ENCODE measurements at places on chromosomes 6 and 20.

GRCh38 chr6:56767892-56768531 is 125.3 kb upstream of the DST start:
- no peak for DNase-seq

- no peak for DNase-seq
Observed at GRCh38 chr20:51503376-51503775, 39.1 kb downstream of the NFATC2 start.

DNA sequence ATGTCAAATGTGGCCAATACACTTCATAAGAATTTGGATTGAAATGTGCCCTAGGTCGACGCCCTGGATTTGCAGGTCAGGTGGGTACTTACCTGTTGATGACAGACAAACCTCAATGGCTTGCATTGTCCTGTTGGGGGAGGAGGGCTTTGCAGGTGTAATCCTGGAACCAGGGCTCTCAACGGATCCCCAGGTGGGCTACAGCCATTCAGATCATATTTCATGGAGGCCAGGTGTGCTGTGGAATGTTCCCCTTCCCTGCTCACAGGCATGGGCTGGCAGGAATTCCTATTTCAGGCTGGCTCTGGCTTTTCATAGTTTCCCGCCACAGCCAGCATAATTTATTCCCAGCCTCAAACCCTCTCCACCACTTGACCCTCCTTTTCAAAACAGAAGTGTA is 254.7 kb downstream of the SMOC2 start:
- no peak for DNase-seq

DNA sequence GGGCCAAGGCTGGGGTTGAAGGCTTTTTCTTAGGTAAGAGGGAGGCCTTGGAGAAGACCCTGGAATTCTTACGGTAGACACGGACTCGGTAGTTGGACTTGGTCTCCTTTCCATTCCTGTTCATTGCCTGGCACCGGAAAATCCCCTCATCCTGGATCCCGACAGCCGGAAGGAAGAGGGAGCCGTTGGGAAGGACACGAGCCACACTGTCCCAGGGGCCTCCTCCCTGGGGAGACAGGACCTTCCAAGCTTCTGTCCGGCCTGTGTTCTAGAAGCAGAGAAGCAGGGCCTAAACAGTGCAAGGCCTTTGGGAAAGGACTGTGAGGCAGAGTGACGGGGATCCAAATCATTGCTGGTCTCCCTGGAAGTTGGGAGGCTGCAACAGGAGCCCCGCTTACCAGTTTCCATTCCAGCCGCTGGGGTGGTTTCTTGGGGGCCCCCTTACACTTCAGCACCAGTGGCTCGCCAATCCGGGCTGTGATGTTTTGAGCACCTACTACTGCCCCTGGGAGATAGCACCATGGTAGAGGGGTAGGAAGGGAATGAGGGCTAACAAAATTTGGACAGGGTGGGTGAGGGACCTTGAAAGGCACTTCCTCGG is 470 bp downstream of the AGER start:
- no peak for DNase-seq

GRCh38 chr20:3557237-3557785 is 86.5 kb downstream of the ATRN start:
- DNase-seq: no peak

DNA sequence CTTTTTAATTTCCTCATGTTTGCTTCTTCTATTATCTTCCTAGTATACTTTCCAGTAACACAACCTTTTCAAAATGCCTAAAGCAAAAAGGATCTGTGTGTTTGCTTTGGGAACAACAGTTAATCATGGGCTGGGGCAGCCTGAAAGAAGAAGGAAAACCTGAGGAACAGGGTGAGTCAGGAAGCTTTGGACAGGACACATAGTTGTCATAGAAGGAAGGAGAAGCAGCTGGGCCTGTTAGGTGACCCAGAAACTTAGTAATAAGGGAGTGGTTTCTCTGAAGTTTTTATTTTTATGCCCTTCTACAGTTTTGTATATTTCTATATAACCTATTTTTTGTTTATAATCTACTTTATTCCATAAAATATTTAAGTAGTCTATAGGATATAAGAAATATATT is 61.4 kb downstream of the CD24 start:
- no peak for DNase-seq

GRCh38 chr6:163323705-163324104 is 90.8 kb upstream of the QKI start:
- DNase-seq: no peak

GRCh38 chr6:111813237-111813636 is 60.0 kb downstream of the FYN start:
- no peak for DNase-seq

DNA sequence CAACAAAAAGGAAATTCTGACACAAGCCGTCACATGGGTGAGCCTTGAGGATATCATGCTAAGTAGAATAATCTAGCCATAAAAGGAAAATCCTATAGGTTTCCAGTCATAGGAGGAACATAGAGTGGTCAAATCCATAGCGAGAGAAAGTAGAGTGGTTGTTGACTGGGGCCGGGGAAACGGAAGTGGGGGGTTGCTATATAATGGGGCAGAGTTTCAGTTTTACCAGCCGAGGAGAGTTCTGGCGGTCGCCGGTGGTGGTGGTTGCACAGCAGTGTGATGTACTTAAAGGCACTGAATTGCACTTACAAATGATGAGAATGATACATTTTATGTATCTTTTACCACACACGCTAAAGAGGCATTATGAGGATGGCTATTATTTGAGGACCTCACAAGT is 4.9 kb downstream of the GPR31 start:
- DNase-seq: no peak

DNA sequence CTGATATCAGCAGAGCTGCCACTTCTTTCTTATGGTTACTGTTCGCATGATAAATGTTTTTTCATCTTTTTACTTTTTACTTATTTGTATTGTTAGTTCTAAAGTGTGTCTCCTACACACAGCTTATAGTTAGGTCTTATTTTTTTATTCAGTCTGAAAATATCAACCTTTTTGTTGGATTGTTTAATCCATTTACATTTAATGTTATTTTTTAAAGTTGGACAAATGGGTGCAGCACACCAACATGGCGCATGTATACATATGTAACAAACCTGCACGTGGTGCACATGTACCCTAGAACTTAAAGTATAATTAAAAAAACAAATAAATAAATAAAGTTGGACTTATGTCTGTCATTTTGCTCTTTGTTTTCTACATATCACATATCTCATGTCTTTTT is 40.3 kb upstream of the FOXC1 start:
- no peak for DNase-seq

GRCh38 chr20:45647441-45648050 is 16.5 kb upstream of the WFDC9 start:
- DNase-seq: no peak

DNA sequence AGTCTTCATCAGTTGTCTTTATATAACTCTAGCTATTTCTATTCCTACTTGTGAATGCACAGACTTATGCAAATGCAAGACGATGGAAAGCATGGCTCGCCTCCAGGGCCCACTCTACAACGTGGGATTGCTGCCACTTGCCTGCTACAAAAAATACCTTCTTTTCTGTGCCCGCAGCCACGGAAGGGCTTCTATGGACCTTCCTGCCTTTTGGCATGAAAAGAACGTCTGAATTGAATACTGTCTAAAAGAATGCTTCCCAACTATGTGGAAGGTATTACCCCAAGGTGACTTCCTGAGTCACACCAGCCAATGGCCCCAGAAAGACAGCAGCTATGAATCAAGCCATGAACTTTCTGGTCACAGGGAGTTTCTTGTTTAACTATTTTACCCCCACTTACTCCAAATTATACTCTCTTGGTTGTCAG is 261.2 kb downstream of the HIVEP2 start:
- no peak for DNase-seq

GRCh38 chr6:11202513-11203305 is 29.8 kb downstream of the NEDD9 start:
- no peak for DNase-seq

DNA sequence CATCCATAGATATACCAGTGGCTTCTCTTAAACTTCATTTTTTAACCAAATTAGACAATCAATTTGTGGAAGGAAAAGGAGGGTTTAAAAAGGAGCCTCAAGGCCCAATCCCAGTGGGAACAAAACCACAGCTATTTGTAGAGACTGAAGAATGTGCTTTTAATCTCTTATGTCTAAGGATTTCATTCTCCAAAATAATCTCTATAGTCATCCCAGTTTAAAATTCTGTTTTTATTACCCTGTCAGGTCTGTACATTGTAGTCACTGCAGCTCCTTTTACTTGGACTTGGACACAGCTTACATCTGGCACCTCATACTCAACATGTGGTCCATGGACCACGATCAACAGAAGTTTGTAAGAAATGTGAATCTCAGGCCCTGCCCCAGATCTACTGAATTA is 152.1 kb upstream of the STMND1 start:
- DNase-seq: no peak

- DNase-seq: no peak
Observed at GRCh38 chr20:5095454-5095853, 24.3 kb downstream of the PCNA start.
